ENCODE measurements at places on chromosomes 1 and 21. TPM values are rescaled to one million over a fixed set of nuclear protein-coding genes. Genes with fewer than 3 reads are reported as not detected.

GRCh38 chr1:116934586-116935207 lies 25.0 kb downstream of the PTGFRN start:
- no peaks in the 10 kb centered on the region for H3K36me3 ChIP-seq
- H3K4me3 ChIP-seq: no peak overlapping the region
- no peaks in the 10 kb centered on the region for H3K4me1 ChIP-seq

The ELAPOR1 gene
- total RNA-seq: 1.2 TPM

The UQCRH gene
- total RNA-seq: 269 TPM

- DNase-seq: no peak
- no peak overlapping the region for H3K27ac ChIP-seq
- H3K4me1 ChIP-seq: no peaks in the 10 kb centered on the region
These were observed 119.7 kb downstream of the TPTE start for GRCh38 chr21:10641107-10641506.

DNA sequence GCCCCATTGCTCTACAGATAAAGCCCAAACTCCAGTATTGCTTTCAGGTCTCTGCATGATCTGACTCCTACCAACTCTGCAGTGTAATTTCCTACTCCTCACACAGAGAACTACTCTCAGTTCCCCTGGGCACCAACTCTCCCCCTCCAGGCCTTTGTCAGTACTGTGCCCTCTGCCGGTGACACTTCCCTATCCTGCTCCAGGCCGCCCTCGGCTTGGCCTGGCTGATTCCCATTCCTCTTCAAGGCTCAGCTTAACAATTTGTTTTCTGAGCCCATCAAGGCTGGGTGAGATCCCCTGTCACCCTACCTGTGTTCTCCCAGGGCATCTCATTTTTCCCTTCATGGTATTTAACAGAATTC lies 2.6 kb downstream of the SLAMF8 start:
- no peak overlapping the region for H3K4me3 ChIP-seq
- peaks cover 4% of the 10 kb centered on the region for H3K27me3 ChIP-seq
- H3K36me3 ChIP-seq: no peaks in the 10 kb centered on the region
- peaks cover 68% of the 10 kb centered on the region for H3K4me1 ChIP-seq

DNA sequence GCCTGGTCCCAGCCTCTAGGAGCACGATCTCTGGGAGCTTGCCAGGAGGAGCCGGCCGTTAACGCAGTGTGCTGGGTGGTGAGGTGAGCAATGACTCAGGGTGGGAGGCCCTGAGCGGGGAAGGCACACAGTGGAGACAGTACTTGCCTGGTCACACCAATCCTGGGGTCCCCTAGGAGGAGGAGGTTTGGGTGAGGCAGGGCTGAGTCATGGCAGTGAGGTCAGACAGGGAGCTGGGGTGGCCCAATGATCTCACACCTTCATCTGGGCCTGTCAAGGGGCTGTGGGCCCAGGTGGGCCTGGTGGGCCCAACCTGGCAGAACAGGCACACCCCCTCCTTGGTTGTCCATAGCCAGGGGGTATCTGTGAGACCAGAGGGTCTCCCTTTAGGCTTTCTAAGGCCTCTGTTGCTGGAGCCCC lies 8.6 kb upstream of the EDN2 start:
- H3K4me1 ChIP-seq: peaks cover 33% of the 10 kb centered on the region
- no peak overlapping the region for H3K4me3 ChIP-seq
- no peaks in the 10 kb centered on the region for H3K36me3 ChIP-seq

- H3K27me3 ChIP-seq: peaks cover 10% of the 10 kb centered on the region
- no peaks in the 10 kb centered on the region for H3K36me3 ChIP-seq
- no peak for DNase-seq
- H3K27ac ChIP-seq: no peak overlapping the region
- H3K4me1 ChIP-seq: no peaks in the 10 kb centered on the region
- no peak overlapping the region for H3K4me3 ChIP-seq
These were observed 23.2 kb upstream of the RGSL1 start for GRCh38 chr1:182426442-182427430.

The HES2 gene
- not detected for total RNA-seq

The OR2T35 gene
- total RNA-seq: not detected

DNA sequence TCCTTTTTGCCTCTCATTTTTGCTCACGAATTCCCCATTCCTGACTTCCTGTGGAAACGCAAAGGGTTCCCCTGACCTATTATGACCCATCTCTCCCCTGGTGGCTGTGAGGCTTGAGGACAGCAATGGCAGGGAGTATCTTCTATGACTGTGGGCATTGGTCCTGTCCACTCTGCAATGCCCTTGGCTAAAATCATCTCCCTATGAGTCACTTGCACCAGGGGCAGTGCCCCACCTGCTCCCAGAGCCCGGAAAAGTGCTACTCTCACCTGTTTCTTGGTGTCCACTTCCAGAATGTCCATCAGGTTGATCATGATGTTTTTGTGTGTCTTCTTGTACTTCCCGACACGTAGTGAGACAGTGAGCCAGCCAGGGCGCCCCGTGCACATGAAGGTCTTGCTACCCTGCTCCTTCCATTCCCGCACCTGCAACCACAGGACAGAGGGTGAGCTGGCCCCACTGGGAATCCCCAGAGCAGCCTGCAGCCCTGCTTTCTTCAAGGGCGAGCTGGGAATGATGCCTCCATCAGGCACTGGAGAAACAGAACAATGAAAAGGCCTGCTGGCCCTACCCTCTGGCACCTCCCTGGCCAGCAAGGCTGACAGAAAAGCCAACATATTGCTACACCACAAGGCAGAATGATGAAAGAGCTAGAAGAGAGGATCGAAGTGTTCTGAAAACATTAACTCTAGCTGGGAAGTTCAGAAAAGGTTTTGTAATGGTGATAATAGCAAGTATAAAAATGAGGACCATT lies 3.5 kb downstream of the DHCR24 start:
- H3K4me1 ChIP-seq: peaks cover 65% of the 10 kb centered on the region
- peaks cover 3% of the 10 kb centered on the region for H3K27me3 ChIP-seq
- no peak for DNase-seq

The CLEC20A gene
- not detected for total RNA-seq

GRCh38 chr1:170776777-170777176 lies 112.8 kb downstream of the PRRX1 start:
- no peak for DNase-seq
- H3K27ac ChIP-seq: no peak overlapping the region
- H3K27me3 ChIP-seq: no peaks in the 10 kb centered on the region

DNA sequence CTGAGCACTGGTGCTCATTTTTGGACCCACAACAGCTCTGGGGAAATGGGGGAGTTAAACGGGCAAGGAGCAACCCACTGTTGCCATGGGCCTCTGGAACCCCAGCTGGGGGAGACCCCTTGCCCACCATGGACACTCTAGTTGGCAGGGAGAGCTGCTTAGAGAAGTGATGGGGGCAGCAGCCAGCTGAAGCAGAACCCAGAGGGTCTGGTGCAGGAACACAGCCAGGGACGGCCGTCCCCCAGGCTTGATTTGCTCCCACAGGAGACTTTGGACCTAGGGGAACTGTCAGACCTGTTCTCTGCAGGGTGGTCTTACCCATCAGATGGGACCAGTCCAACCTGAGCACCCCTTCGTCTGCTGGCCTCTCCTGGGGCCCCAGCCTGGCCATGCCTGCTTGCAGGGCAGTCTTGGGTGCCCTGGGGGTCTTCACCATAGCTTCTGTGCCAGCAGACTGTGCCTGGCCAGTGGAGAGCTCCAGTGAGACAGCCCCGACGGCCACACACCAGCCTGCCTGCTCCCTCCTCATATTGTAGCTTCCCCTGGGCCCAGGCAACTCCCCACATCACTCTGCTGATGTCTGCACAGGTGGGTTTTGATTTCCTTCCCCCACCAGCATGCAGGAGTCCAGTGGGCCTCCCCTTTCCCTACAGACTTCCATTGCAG lies 11.3 kb downstream of the SPATC1L start:
- H3K27me3 ChIP-seq: peaks cover 13% of the 10 kb centered on the region
- DNase-seq: no peak
- no peak overlapping the region for H3K4me3 ChIP-seq
- no peak overlapping the region for H3K27ac ChIP-seq

DNA sequence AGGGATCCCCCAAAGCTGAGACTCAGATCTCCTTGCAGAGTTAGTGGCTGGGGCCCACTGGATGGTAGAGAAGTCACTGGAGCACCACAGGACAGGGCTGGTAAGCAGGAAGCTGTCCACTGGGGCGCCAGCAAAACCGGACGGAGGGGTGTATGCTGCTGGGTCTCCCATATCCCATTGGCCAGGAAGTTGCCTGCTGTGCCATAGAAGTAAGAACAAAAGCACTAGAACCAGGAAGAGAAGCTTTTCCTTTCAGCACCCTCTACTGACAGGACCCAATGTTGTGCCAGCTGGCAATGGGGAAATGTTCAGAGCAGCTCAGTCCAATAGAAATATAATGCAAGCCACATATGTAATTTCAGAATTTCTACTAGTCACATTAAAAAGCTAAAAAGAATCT lies 146.6 kb downstream of the SPATA46 start:
- H3K27ac ChIP-seq: no peak overlapping the region
- H3K27me3 ChIP-seq: peaks cover 24% of the 10 kb centered on the region
- no peaks in the 10 kb centered on the region for H3K36me3 ChIP-seq
- no peak overlapping the region for H3K4me3 ChIP-seq
- DNase-seq: no peak

- no peaks in the 10 kb centered on the region for H3K36me3 ChIP-seq
- H3K27ac ChIP-seq: no peak overlapping the region
- no peak overlapping the region for H3K4me3 ChIP-seq
These were observed 699.9 kb downstream of the MATN1 start for GRCh38 chr1:30023339-30024022.

- H3K36me3 ChIP-seq: peaks cover 5% of the 10 kb centered on the region
- no peaks in the 10 kb centered on the region for H3K4me1 ChIP-seq
- no peaks in the 10 kb centered on the region for H3K27me3 ChIP-seq
- DNase-seq: no peak
- no peak overlapping the region for H3K4me3 ChIP-seq
- H3K27ac ChIP-seq: no peak overlapping the region
These were observed 19.0 kb downstream of the BACE2 start for GRCh38 chr21:41186755-41187536.

GRCh38 chr1:153849487-153850185 lies 73.1 kb downstream of the GATAD2B start:
- H3K36me3 ChIP-seq: peaks cover 22% of the 10 kb centered on the region
- H3K27me3 ChIP-seq: peaks cover 4% of the 10 kb centered on the region
- no peak for DNase-seq
- no peak overlapping the region for H3K27ac ChIP-seq

GRCh38 chr1:226063224-226063976 lies 884 bp downstream of the H3-3A start:
- peak overlapping the region; percentile 98 for H3K27ac ChIP-seq
- H3K4me3 ChIP-seq: peak overlapping the region; percentile 98
- peaks cover 2% of the 10 kb centered on the region for H3K27me3 ChIP-seq
- H3K4me1 ChIP-seq: peaks cover 38% of the 10 kb centered on the region

GRCh38 chr1:110673197-110673701 lies 1.5 kb downstream of the KCNA3 start:
- H3K27ac ChIP-seq: no peak overlapping the region
- peaks cover 8% of the 10 kb centered on the region for H3K4me1 ChIP-seq
- H3K4me3 ChIP-seq: no peak overlapping the region
- no peak for DNase-seq
- peaks cover 6% of the 10 kb centered on the region for H3K36me3 ChIP-seq
- peaks cover 20% of the 10 kb centered on the region for H3K27me3 ChIP-seq

DNA sequence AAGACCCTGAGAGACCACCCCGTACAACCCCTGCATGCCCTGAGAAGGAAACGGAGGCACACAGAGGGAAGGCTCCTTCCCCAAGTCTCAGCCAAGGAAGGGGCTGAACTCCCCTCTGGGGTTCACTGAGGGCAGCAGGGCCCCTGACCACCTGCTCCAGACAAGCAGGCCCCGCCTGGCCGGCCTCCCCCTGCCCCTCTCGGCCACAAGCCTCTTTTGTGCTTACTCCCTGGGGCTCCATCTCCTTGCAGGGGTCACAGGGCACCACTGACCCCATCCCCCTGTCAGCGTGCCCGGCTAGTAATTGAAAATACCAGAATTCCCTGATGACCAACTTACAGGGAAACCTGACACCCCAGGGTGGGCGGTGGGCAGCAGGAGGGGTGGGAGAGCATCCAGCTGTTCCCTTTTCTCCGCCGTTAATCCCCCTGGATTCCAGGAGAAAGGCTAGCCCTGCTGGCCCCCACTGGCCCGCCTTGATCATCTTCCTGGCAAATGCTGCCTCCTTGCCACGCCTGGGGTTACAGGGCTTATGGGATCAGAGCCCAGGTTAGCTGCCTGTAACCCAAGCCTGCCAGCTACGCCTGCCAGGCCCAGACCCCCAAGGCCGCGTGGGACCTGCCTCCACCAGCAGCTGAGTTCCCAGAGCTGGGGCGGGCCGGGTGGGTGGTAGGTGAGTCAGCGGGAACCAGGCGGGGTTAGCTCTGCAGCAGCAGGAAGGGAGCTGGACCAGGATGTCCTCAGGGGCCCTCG lies 96.1 kb downstream of the LACTBL1 start:
- DNase-seq: no peak
- no peak overlapping the region for H3K4me3 ChIP-seq
- no peaks in the 10 kb centered on the region for H3K27me3 ChIP-seq
- no peak overlapping the region for H3K27ac ChIP-seq
- no peaks in the 10 kb centered on the region for H3K36me3 ChIP-seq
- H3K4me1 ChIP-seq: peaks cover 9% of the 10 kb centered on the region

DNA sequence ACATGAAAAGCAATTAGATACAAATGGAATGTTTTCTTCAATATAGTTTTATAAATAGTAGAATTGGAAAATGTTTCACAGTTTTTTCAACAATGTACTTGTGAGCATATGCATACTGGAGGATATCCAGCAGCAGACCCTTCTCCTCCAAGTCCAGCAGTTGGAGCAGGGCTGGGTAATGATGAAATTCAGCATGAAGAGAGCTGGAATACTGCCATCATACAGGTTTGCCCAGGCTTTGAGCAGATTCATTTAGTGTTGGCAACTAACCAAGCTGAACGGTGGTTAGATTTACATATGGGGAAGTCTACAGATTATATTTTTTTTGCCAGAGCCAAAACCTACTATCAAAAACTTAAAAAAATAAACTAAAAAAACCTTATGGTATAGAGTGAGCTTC lies 38.3 kb downstream of the WDR3 start:
- H3K27me3 ChIP-seq: peaks cover 2% of the 10 kb centered on the region
- no peaks in the 10 kb centered on the region for H3K36me3 ChIP-seq
- no peak overlapping the region for H3K27ac ChIP-seq
- H3K4me3 ChIP-seq: no peak overlapping the region
- peaks cover 6% of the 10 kb centered on the region for H3K4me1 ChIP-seq

GRCh38 chr1:223230161-223230881 lies 87.3 kb upstream of the TLR5 start:
- DNase-seq: peak; percentile 88
- H3K4me3 ChIP-seq: peak overlapping the region; percentile 72
- H3K27me3 ChIP-seq: peaks cover 5% of the 10 kb centered on the region
- H3K27ac ChIP-seq: peak overlapping the region; percentile 93
- no peaks in the 10 kb centered on the region for H3K36me3 ChIP-seq

The KRTAP6-3 gene
- not detected for total RNA-seq

- no peak overlapping the region for H3K27ac ChIP-seq
- H3K4me3 ChIP-seq: no peak overlapping the region
- DNase-seq: no peak
These were observed 58.3 kb downstream of the ZNF648 start for GRCh38 chr1:182003025-182003725.

- peaks cover 51% of the 10 kb centered on the region for H3K4me1 ChIP-seq
- peaks cover 8% of the 10 kb centered on the region for H3K36me3 ChIP-seq
- DNase-seq: no peak
- peaks cover 18% of the 10 kb centered on the region for H3K27me3 ChIP-seq
- no peak overlapping the region for H3K4me3 ChIP-seq
These were observed 16.6 kb upstream of the USP24 start for GRCh38 chr1:55231745-55232144.

GRCh38 chr1:167770127-167770526 lies 48.3 kb downstream of the MPZL1 start:
- no peak overlapping the region for H3K27ac ChIP-seq
- DNase-seq: no peak
- H3K36me3 ChIP-seq: peaks cover 60% of the 10 kb centered on the region
- H3K4me3 ChIP-seq: no peak overlapping the region
- H3K4me1 ChIP-seq: peaks cover 16% of the 10 kb centered on the region

GRCh38 chr1:36304970-36305914 lies 926 bp upstream of the SH3D21 start:
- DNase-seq: no peak
- no peak overlapping the region for H3K4me3 ChIP-seq
- H3K4me1 ChIP-seq: peaks cover 41% of the 10 kb centered on the region
- H3K27me3 ChIP-seq: peaks cover 6% of the 10 kb centered on the region
- H3K27ac ChIP-seq: peak overlapping the region; percentile 53

The MRPS6 gene
- 64.4 TPM for total RNA-seq
